ENCODE measurements at places on chromosomes 2 and 18.

DNA sequence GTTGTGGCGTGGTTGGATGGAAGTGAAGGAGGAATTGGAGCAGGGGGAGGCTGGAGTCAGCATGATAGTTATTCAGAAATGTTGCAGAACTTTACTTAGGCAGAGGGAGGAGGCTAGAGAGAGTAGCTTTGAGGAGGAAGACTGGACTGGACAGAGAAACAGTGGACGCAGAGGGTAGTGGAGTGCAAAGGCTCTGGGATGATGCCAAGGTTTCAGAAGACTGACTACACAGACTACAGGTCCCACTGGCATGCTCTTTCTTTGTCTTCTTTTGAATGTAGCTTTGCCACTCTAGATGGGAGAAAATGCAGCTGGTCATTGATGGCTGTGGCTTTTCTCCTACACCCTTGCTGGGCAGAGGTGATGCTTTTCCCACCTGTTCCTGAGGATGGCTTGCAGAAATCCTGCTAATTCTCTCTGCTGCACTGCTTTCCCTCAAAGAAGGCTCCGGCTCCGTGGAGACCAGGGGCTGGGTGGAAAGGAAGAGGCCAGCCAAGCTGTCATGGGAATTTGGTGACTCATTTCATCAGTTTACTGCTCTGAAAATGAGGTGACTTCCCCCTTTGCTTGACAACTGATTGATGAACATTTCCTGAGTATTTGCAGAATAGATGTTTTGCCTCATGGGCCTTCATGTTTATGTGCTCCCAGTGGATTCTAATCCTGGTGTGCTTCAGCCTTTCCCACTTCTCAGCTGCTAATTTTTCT is 42.4 kb downstream of the MEIS1 start:
- no peak for DNase-seq

DNA sequence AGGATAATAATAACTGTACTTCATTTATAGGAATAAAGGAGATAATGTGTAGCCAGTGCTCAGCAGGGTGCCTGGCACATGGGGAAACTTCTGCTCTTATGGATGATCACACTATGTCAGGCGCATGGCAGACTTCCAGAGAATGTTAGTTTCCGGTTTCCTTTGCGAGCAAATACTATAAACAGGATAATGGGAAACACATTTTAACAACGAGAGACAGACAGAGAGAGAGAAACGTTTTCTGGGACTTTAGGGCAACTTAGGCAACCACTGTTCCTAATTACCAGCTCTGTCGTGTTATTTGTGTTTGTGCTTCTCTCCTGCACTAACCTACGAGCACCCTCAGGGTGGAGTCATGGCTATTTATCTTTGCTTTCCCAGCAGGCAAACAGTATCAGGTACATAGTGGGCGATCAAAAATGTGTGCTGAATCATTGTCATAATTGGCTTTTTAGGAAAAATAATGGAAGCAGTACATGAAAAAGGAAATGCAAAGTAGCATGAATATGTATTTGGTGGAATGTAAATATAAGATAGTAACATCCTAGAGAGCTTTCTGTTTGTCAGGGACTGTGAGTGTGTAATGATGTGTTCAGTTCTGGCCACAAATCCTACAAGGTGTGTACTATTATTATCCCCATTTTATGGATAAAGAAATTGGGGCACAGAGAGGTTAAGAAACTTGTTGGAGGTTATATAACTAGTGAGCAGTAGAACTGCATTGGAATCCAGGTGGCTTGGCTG is 36.8 kb upstream of the IGFBP2 start:
- DNase-seq, result peak; percentile 51

- DNase-seq, result no peak
These were observed 835.2 kb upstream of the ID2 start for GRCh38 chr2:7846607-7847006.

GRCh38 chr2:177306550-177306949 is 42.0 kb upstream of the NFE2L2 start:
- no peak for DNase-seq

DNA sequence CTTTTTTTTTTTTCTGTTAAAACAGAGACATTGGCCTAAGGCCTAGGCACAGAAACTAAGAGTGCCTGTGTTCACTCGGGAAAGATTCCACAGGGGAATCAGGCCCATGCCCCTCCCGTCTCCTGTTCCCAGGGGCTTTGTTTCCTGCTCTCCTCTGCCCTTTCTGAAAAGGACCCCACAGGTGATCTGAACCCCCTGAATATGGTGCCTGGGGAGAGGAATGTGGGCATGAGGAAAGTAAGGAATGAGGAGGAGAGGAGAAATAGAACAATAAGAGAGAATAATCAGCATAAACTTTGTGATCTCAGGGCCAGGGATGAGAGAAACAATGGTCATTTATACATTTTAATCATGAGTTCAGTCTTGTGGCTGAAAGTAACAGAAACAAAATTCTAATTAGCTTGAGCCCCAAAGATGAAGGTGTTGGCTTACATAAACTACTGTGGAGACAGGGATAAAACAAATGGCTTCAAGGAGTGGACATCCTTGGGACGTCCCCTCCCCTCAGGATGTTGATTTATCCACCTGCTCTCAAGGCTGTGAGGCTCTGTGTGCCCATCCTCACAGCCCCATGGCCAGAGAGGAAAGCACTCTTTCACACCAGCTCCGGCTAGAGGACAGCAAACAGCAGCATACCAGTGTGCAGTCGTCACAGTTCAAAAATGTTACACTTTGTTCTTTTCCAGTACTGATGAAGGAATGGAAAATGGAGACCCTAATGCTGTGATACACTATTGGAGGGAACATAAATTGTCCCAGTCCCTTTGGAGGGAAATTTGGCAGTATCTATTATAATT is 46.4 kb upstream of the MRPL33 start:
- peak; percentile 47 for DNase-seq

DNA sequence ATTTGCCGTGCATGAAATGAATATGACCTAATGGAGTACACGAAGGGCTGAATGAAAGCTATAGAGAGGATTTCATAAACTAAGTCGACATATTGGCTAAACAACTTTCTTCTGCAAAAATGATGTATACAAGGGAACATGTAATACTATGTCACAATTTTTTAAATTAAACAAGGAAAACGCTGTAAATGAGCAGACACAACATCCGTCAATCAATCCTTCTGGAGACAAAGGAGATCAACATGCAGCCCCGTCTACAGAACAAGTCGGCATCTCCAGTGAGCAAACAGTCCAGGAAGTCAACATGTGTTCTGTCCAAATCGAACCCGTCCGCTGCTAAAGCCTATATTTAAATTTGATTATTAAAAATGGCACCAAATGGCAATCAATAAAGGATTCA is 180.8 kb downstream of the TCF4 start:
- DNase-seq, result no peak

DNA sequence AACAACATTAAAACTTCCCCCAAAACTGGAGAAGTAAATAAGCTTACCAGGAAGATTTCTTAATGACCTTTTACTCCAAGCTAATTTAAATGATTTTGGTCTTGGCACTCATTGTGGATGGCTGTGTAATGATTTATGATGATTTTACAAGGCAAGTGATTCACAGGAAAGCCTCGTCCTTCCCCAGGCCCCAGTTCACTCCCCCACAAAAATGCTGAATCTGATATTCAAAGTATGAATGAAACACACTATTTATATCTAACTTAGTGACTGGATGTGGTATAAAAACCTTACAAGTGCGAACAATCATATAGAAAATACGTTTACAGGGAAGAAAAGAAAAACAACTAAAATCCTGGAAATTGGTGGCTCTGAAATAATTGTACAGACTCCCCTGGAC is 49.8 kb downstream of the ZNF516 start:
- DNase-seq, result peak; percentile 92

DNA sequence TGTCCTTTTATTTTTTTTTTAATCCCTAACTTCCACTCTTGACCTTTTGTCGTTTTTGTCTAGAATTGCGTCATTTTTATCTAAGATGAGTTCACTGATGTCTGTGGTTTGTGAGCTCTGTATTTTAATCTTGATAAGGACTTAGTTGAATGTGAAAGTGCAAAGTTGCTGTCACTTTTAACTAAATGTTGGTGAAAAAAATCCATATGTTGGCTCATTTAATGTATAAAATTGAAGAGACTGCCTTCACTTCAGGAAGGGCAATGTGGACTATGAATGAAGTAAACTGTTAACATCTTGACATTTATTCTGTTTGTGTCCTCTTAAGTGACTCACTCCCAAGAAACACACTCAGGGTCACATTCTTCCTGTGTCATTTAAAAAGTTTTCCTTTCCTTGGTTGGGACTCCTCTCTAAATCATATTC is 256.6 kb upstream of the RASGRP3 start:
- no peak for DNase-seq

GRCh38 chr18:58269931-58270330 is 225.9 kb downstream of the NEDD4L start:
- no peak for DNase-seq

GRCh38 chr2:233285921-233286320 is 21.7 kb upstream of the SAG start:
- DNase-seq, result peak; percentile 56
